ENCODE measurements at places on chromosomes 3 and 15.

DNA sequence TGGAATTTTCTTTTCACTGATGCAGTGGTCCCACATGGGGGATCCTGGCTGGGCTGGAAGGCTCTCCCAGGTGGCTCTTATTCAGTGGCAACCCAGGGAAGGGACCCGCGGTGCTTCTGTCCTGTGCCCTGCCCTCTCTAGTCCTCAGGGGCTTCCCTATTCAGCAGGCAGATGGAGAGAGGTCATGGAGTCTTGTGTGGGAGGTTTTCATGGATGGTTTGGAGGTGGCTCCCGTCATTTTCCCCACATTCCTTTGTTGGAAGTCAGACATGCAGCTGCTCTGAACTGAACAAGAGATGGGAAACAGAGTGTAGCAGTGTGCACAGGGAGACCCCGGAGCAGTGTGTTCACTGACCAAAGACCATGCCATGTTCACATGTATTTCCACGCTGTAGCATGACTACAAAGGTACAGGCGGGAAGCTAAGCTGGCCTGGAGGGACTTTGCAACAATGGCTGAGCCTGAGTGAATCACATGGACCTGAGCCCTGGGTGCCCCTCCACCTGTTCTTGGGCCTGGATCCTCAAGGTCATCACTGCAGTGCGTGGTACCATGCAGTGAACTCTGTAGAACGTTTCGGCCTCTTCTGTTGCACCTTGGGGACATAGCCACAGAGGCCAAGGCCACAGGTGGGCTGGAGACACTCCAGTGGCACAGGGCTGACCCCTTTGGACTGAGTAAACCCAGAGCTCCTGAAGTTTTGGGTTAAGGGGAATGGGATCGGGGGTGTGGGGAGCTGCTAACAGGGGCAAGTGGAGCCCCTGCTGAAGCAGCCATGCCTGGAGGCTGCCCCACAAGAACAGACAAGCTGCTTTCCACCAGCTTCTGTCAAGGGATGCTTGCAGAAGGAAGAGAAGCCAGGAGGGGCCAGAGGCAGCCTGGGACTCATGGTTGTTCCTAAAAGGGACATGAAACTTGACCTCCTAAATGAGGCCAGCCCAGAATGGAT, 123.0 kb downstream of the ASB7 start:
- no peak for DNase-seq

- no peak for DNase-seq
Observed at GRCh38 chr3:100386437-100387074, 14.3 kb downstream of the TOMM70 start.

- no peak for DNase-seq
Observed at GRCh38 chr15:48021336-48022086, 99.3 kb upstream of the SLC24A5 start.

DNA sequence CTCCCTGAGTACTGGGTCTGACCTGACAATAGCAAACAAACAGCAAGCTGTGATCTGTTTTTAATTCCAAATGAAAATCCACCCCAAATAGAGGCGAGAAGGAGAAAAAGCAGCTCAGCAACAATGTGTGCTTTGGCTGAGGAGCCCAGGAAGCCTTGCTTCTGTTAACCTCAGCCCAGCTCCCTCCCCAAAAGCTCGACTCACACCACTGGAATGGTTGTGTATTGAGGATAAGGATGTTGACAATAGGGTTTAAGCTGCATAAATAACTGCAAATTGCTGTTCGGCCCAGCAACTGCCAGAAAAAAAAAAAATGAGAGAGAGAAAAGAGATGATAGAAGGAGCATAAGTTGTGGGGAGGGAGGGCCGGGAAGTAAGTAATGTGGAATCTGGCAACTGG, 104.0 kb upstream of the TBC1D5 start:
- no peak for DNase-seq

- DNase-seq = no peak
Observed at GRCh38 chr3:28922376-28922775, 358.5 kb upstream of the RBMS3 start.

GRCh38 chr3:106337116-106337515, 468.3 kb upstream of the CBLB start:
- DNase-seq = no peak

GRCh38 chr3:57389271-57389670, 96.8 kb upstream of the ASB14 start:
- no peak for DNase-seq

DNA sequence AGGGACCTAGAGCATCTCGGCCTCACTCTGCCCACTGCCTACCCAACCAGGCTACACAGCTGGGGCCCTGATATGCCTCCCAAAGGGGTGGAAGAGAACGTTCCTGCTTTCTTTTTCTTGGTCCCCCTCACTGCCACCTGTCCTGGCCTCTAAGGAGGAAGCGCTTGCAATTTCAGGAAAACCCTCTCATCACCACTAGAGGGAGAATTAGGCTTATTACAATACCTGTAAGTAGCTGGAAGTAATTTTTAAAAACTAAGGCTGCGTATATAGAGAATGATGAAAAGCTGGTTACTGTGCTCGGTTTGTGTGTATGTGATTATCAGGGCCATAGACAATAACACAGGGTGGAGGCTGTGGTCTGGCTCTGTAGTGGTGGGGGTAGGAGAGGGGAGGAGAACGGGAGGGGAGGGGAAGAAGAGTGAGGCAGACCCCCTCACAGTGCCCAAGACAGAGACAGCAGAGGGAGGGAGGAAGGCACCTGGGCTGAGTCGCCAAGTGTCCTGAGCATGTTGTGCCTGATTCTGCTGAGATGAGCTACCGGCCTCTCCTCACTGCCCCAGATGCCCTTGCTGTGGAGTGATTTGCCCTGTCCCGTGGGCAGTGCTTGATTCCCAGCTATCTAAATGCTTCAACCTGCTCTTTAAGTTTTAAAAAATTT, 3.3 kb downstream of the GABRG3 start:
- DNase-seq = no peak

DNA sequence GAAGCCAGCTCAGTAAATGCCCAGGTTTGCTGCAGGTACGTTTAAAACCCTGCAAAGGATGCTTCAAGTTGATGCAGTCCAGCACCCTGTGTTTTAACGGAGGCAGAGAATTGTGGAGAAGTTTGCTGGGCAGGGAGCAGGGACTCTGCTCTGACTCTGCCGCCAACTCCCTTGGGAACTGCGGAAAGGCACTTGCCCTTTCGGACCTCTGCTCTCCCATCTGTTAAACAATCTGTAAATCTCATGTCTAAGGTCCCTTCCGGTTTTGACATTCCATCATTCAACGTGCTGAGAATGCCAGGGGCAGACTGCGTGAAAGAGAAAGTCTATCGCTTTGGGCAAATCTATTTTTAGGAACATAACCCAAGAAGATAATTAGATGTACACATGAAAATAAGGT, 184.5 kb downstream of the OPA1 start:
- no peak for DNase-seq

- no peak for DNase-seq
Observed at GRCh38 chr3:130635285-130635684, 111.3 kb downstream of the PIK3R4 start.

DNA sequence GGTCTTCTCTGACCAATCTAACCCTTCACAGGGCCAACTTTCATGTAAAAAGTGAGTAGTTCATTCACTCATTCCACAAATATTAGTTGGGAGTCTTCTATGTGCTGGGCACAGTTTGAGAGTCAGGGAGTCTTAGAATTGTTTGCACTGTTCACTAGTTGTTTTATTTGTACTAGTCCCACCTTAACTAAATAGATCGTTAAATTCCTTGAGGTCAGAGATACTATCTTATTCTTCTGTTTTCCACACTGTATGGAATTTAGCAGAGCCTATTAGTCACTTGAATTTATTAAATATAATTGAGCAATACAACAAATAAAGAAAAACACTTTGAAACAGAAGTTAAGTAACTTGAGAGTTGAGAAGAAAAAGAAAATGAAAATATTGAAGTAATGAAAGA, 40.8 kb upstream of the SPTSSB start:
- DNase-seq = no peak

- DNase-seq = no peak
Observed at GRCh38 chr3:41370307-41370706, 171.0 kb downstream of the CTNNB1 start.

DNA sequence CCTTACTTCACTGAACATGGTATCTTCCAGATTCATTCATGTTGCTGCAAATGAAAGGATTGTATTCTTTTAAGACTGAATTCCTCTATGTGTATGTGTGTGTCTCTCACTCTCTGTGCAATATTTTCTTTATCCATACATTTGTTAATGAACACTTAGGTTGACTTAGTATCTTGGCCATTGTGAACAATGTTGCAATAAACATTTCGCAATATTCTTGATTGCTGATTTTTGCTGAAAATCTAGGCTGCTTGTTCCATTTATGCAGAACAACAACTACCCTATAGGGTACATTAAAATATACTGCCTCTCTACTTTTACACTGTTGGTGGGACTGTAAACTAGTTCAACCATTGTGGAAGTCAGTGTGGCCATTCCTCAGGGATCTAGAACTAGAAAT, 732.4 kb downstream of the CADM2 start:
- DNase-seq = no peak

GRCh38 chr15:94912760-94913159, 681.4 kb downstream of the MCTP2 start:
- DNase-seq = no peak

- DNase-seq = no peak
Observed at GRCh38 chr3:4664412-4664811, 171.3 kb downstream of the ITPR1 start.

DNA sequence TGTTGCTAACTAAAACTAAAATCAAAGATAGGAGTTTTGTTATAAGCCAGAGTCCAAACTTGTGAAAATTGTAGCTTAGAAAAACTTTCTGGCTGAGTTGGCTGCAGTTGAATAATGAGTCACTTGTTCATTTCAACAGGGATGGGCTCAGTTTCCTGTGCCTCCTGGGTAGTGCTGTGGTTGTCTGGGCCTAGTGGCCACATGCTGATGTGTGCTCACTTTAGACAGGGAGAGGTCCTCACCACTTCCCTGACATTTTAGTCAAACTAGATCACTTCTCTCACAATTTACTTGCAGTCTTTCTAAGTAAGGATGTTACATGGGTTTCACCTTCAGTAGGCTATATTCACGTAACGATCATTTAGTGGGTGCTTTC, 6.3 kb upstream of the UBE2Q2 start:
- peak; percentile 55 for DNase-seq

DNA sequence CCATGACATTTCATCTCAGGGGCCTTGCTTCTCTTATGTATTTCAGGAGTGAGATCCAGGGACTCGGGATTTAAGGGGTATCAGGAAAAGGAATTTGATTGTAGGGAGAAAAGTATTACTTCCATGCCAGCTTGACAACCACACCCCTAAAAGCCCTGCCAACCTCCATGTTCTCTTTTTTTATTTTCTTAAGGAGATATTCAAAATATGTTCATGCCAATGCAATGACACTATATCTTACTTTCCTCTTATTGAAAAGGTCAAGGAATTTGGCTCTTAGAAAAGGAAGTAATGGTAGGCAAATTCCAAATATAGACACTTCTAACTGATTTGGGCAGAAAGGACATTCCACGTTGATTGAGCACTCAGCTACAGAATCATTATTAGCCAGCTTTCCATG, 407.5 kb upstream of the NECTIN3 start:
- DNase-seq = no peak

DNA sequence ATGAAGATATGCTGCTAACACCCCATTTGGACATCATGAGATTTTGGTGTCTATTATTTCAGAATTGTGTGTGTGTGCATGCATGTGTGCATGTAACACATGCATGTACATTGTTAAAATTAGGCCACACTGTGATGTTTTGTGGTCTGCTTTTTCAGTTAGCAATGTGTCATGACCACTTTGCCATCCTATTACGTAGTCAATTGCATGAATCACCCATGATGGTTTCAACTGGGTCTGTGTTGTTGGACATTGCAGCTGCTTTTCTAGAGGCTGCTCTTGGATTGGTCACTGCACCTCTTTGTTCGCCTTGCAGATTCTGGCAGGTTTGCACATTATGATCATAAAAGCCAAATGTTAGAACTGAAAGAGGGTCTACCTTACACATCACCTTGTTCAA, 101.0 kb upstream of the THBS1 start:
- DNase-seq = no peak

GRCh38 chr15:66131200-66131599, 122.3 kb downstream of the MEGF11 start:
- no peak for DNase-seq

DNA sequence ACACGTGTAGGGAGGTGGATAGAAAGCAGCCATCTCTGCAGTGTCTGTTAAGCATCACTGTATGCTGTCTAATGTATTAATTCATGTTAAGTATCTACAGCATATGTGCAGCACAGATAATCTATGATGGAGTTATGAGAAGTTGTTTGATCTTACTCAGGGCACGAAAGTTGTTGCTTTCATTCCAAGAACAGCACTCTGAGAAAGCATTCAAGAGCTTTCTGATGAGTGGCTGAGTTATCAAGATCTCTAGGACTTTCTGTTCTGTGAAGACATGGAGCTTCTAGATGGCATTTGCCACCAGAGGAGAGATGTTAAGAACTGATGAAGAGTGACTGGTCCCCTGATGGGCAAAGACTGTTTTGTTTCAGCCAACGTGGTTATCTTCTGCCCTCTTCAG, 22.6 kb upstream of the TPRG1 start:
- no peak for DNase-seq

DNA sequence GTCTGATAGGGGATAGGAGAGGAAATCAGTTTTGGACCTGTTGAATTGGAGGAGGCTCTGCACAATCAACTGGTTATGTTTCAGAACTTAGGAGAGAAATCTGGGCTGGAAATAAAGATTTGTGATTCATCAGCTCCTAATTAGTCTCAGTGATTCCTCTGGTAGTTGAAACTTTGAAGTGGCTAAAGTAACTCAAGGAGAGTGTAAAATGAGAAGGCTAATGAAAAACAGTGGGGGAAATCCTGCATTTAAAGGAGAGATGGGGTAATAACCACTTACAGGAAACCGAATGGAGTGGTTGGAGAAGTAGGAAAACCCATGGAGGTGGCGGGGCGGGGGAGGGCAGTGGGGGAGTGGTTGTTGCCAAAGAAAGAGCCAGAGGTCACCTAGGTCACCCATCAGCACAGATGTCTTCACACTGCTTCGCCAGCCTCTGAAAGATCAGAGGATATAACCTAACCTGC, 32.6 kb downstream of the MAP2K5 start:
- no peak for DNase-seq

DNA sequence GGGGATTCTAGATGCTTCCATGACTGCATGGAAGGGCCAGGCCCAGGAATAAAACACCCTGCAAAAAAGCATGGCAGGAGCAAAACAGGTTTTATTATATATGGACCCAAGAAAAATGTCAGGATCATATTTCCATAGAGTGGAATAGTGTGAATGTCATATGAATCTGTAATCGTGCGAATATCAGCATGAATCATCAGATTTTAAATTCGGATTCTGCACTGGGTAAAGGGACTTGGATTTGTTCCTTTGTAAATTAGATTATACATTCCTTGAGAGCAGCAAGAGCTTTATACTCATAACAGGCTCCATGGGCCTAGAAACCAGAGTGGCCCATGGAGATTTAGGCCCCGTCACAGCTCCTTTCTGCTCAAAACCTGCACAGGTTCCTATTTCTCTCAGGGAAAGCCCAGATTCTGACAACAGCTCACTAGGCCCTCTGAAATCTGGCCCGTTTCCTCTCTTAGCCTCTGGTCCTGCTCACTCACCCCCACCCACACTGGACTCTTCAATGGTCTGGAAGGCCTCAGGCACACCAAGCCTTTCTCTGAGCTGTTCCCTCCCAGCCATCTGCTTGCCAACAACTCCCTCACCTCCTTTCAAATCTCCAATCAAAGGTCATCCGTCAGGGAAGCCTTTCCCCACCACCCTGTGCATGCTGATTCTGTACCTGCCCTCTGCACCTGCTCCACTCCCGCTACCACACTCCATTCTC, 76.0 kb downstream of the FEM1B start:
- no peak for DNase-seq

- no peak for DNase-seq
Observed at GRCh38 chr3:163266731-163267130, 1770.1 kb downstream of the OTOL1 start.
